Activated naive CD8-positive, alpha-beta T cell treated with anti-CD3 and anti-CD28 coated beads, Interleukin-2, amount 10 ng/mL, durations not matched to agents 7 days and 5 days (primary cell): ENCODE measurements at places on chromosomes 3 and 15. TPM values are rescaled to one million over a fixed set of nuclear protein-coding genes. Genes with fewer than 3 reads are reported as not detected.

The UPK1B gene
- total RNA-seq, result not detected

The TNK2 gene
- 136 TPM for total RNA-seq

DNA sequence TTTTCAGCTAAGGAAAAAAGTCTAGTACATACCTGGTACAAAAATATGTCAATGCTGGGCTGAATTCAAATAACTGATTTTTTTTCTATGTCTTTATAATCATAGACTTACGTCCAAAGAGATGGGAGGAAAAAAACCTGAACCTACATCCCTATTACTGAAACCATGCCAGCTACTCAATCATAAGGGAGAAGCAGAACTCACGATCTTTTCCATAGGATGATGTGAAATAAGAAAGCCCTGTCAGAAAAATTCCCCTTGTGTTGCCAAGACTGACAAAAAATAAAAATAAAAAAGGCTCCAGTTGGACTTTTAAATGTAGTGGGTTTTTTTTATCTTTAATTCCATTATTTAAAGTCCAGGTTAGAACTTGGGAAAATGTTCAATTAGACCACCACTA is 3.3 kb downstream of the MSL2 start:
- no peak for DNase-seq

The TLNRD1 gene
- 24.5 TPM for total RNA-seq

GRCh38 chr15:40511472-40512133 is 40.8 kb downstream of the CHST14 start:
- peak; percentile 55 for DNase-seq

DNA sequence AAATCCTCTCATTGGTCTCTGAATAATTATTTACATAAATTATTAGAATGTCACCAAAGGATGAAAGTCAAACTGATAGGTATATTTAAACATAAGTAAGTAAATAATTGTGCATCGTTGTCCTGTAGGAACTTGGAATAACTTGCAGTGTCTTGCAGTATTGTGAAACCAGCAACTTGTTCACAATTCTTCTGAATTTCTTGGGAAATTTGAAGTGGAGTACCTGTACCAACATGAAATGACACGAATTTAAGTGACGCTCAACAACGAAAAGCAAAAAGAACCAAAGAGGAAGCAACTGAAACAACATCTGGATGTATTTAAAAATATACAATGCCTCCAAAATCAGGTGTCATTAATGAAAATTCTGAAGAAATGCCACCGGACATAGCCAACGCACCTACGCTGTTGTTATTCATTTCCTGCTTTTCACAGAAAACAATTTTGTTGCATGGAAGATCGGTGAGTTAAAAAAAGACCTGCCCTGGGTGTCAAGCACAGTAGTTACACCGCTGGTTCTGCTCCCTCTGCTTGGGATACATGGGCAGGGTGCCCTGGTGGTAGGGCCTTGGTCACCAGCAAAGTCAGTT is 112.5 kb downstream of the RPLP1 start:
- DNase-seq, result no peak

GRCh38 chr3:5727743-5728484 is 540.4 kb downstream of the EDEM1 start:
- DNase-seq, result no peak

DNA sequence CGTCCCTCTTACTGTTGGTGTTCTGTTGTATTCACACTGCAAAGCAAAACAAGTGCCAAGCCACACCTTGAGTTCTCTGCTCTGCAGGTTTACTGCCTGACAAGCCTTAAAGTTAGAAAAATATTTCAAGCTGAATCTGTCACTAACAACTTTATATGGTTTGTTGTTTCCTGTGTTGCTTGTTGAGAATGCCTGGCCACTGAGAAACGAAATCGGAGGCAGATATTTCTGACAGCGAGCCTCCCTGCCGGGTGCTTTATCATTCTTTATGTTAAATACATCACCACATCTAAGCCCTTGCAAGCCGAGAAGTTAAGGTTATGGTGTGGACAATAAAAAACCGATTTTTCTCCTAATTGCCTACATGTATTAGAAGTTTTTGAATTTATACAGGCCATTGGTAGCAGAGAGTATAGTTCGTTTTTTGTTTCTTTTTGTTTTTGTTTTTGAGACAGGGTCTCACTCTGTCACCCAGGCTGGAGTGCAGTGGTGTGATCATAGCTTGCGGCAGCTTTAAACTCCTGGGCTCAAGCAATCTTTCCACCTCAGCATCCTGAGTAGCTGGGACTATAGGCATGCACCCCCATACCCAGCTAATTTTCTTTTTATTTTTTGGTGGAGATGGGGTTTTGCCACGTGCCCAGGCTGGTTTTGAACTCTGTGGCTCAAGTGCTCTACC is 188.4 kb upstream of the ICE2 start:
- DNase-seq, result no peak

DNA sequence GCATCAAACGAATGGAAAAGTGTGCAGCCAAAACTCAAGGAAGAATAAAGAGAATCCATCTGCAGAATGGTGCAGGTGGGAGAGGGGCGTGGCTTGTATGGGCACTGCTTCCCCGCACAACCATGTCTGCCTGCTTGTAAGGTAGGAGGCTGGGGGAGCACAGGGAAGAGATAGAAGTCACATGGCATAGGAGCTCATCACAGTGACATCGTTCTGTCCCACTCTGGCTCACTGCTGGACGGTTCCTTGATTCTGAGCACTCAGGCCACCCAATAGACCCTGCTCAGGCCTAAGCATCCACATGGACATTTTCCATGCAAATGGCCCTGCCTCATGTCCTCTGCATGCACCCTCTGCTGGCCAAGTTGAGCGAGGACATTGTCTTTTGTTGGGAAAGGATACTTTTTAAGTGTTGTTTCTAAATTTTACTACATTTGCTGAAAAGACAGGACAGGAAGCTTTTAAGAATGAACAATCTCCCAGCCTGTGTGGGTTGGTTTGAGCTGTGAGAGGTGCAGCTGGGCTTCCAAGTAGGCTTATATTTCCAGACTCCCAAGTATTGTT is 3.1 kb downstream of the MYLK start:
- no peak for DNase-seq

DNA sequence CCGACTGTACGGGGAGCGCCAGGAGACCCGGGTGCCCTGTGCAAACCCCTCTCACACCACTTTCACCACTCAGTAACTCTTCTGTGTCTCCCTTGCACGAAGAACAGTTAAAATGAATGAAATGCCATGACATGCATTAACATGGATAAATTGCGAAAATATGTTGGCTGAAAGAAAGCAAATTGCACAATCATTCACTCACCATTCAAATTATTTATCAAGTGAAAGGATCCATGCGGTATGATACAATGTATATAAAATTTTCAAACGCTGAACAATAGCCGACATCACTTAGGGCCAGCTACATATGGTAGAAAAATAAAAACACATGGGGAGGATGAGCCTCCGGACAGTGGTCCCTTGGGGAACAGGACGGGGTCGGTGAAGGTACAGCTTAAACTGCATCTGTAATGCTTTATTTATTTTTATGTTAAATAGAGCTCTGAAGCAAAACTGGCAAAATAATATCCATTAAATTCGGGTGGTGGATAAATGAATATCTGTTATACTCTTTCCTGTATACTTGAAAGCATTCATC is 45.9 kb downstream of the SLC12A8 start:
- DNase-seq, result no peak

DNA sequence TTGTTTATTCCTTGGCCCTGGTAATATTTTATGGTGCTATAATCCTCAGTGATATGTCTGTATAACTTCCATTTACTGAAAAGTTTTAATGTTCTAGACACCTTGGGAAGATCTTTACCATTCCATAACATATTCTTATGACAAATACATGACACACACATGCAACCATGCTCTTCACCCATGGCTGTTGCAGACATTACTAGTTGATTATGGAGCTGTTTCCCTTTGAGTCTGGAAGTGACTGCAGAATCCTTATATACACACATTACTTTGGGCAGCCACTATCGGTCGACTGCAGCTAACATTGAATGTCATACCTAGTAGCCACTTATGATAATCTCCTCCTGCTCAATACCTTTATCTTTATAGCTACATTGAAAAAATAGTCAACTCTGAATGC is 243.1 kb upstream of the ADAMTS9 start:
- DNase-seq, result no peak

GRCh38 chr3:9404680-9405079 is 7.3 kb downstream of the SETD5 start:
- DNase-seq, result no peak

The SPINK8 gene
- not detected for total RNA-seq

DNA sequence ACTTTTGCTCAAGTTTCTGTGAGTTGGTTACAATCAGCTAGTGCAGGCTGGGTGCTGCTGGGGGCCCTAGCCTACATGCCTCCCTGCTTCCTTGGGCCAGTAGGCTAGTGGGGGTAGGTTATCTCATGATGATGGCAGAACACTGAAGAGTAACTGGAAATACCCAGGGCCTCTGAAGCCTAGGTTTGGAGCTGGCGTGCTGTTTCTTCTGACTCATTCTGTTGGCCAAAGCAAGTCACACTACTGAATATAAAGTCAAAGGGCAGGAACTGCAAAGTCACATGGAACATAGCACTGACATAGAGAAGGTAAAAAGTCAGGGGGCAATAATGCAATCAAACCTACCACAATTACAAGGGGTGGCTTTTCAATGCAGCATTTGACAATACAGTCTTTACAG is 34.5 kb downstream of the RASGRP1 start:
- no peak for DNase-seq

- no peak for DNase-seq
Observed at GRCh38 chr3:58429657-58430056, 4.0 kb downstream of the PDHB start.

- no peak for DNase-seq
Observed at GRCh38 chr15:75335313-75335704, 554 bp upstream of the COMMD4 start.

DNA sequence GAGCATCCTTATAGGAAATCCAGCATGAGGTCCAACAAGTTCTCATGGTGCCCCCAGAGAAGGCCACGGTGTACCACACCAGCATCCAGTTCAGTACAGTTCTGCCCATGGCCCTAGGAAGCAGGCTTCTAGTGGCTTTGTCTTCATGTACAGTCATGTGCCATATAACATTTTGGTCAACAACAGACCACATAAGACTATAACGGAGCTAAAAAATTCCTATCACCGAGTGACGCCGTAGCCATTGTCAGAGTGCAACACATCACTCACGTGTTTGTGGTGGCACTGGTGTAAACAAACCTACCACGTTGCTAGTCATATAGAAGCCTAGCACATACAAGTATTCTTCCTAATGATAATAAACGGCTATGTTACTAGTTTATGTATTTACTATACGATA is 209.0 kb downstream of the ARRDC4 start:
- DNase-seq, result no peak

GRCh38 chr15:93031103-93031464 is 57.9 kb downstream of the RGMA start:
- DNase-seq, result no peak

DNA sequence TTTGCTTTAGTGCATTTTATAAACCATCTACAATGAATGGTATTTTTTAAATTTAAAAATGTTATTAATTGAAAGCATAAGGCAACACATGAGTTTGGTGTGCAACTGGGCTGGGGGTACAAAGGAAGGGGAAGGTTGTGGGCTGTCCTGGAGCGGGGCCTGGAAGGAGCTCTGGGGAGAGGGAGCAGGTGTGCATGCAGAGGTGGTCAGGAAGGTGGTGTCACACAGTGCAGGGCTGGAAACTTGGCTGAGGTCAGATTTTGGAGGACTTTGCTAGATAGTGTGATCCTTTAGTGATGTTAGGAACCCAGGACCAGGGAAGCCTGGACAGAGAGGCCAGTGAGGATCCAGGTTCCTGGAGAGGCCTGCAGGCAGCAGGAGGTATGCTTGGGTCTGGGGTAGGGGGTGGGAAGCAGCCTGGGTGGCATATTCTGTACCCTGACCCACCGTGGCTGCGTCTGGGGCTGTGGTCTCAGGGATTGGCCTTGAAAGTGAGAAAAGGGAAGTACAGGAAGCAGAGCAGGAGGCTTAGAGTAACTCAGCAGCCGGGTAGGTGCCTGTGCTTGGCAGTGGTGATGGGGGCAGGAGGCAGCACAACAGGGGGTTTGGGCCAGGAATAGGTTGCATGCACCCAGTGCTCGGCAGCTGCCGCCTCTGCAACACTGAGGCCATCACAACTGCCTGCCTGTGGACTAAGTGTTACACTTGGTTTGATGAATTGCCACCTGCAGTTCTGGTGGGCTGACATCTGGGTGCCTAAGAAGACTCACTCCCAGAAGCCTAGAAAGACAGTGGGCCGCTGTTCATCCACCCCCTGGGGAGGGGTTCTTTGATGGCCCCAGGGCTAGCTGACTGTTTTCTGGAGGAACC is 33.0 kb downstream of the KY start:
- no peak for DNase-seq

DNA sequence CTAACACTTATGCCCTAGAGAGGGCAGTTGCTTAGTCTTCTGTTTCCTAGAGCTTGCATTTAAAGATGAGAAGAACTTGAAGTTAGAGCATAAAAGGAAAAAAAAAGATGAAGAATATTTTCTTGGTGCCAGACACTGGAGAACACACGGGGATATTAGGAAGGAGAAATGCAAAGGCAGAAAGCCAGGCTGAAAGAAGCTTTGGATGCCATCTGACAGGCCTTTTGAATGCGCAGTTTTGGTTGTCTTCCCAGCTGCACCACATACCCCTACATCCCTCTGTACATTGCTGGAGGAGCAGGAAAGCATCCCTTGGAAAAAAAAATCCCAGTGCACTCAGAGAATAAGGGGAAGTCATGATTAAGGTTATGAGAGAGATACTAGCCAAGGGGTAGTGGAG is 378.9 kb downstream of the GAP43 start:
- no peak for DNase-seq

- no peak for DNase-seq
Observed at GRCh38 chr3:26623419-26624208, 1.0 kb downstream of the LRRC3B start.

The SERINC4 gene
- total RNA-seq, result 0.17 TPM

The OR5K2 gene
- not detected for total RNA-seq

The CNTN4 gene
- not detected for total RNA-seq

GRCh38 chr3:157051591-157051990 is 108.4 kb downstream of the CCNL1 start:
- no peak for DNase-seq

- no peak for DNase-seq
Observed at GRCh38 chr3:55486101-55486856, 827 bp downstream of the WNT5A start.

DNA sequence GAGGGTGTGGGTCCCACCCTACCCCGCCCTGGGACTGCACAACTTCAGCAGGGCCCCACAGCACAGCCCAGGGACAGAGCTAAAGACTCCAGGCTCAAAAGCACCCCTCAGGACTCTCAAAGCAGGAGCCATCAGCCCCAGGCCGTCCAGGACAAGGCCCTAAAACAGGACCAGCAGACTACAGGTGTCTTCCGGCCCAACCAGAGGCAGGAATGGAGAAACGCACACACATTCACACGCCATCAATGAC is 26.1 kb downstream of the ATRIP start:
- no peak for DNase-seq

GRCh38 chr3:7194071-7194835 is 333.3 kb downstream of the GRM7 start:
- no peak for DNase-seq

GRCh38 chr3:43349716-43350115 is 63.4 kb downstream of the SNRK start:
- DNase-seq, result no peak

The CSTA gene
- total RNA-seq, result not detected
